Hindlimb muscle (tissue), 1 donor: ENCODE measurements at places on chromosomes 7 and 10. TPM values are rescaled to one million over a fixed set of nuclear protein-coding genes. Genes with fewer than 3 reads are reported as not detected.

- DNase-seq, result no peak
These were observed 171.2 kb downstream of the PRKAG2 start for GRCh38 chr7:151705636-151706276.

GRCh38 chr7:43590862-43591557 lies 8.1 kb downstream of the STK17A start:
- DNase-seq, result no peak

DNA sequence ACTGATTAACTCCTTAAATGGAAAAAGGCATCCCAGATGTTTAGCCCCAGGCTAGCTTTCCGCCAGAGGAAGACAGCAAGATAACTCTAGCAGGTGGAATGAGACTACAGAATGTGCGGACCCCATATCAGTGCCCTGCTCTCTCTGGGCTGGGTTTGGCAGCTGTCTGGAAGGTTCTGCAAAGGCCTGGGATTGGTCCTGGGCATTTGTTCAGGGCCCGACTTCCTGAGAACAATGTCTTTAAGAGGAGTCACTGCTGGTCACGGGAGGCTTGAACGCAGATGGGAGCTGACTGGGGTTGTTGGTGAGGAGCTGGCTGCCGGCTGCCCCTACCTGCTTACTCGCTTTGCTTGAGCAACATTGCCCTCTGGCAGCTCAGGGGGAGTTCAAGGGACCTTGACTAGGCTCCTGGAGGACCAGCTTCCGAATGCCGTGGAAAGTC lies 130.6 kb upstream of the BTBD16 start:
- DNase-seq, result no peak

DNA sequence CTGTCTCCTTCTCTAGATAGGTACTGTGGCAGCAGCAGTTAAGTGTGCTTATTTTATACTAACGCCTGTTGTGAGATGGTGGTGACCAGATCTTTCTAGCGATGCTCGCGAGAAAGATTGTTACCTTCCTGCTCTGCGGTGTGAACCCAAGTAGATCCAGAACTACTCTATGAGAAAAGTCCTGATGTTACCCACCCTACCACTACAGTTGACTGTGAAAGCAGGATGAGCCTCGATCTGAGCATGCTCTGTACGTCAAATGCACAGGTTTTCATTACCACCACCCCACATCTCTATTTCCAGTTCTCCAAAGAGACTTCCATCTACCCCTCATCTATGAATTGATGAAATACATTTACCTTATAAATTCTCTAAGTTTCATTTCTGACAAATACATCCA lies 64.6 kb upstream of the KCTD7 start:
- DNase-seq, result no peak

DNA sequence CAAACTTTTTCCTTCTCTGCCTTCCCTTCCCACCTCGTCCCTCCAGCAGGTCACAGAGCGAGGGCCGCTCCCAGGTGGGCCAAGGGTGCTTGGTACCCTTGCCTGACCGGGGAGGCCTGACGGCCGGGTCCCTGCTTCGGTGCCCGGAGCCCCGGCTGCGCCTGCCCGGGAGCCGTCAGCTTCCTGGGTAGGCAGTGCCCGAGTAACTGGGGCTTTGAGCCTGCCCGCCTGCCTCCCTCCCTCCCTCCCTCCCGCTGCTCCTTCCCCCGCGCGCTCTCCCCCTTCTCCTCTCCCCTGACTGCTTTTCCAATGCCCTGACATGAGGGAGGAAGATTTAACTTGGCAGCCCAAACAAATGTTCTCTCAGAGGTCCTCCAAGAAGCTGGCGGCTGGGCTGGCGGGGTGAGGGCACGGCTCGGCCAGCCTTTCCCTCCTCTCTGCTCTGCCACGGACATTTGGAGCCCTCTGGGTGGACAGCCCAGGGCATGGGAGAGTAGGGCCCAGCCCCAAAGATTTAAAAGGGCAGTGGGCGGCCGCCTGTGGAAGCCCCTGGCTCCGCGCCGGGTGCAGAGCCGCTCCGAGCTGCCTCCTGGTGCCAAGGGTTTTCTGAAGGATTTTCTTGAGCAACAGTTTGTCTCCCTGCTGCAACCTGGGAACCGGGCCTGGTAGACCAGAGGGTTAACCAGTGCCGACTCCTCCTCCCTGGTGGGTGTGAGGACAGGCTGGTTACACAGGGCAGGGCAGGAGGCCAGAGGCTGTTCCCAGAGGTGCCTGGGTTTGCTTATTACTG lies 2.0 kb downstream of the ZMIZ1 start:
- peak; percentile 72 for DNase-seq

DNA sequence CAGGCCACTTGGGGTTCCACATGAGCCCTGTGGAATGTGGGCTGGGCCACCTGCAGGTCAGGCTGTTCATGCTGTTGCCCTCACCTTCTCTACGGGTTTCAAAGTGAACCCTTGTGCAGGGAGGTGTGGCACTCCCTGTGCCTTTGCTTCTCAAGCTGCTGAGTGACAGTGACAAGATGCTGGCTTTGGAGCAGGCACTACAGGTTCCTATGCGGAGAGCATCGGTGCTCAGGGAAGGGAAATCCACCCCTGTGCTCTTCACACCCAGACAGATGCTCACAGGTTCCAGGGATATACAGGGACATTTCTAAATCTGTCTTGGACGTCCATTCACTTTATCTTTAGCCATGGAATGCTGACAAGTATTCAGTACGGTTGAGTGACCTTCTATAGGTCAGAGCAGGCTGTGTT lies 1005.0 kb downstream of the LRMDA start:
- DNase-seq, result no peak

DNA sequence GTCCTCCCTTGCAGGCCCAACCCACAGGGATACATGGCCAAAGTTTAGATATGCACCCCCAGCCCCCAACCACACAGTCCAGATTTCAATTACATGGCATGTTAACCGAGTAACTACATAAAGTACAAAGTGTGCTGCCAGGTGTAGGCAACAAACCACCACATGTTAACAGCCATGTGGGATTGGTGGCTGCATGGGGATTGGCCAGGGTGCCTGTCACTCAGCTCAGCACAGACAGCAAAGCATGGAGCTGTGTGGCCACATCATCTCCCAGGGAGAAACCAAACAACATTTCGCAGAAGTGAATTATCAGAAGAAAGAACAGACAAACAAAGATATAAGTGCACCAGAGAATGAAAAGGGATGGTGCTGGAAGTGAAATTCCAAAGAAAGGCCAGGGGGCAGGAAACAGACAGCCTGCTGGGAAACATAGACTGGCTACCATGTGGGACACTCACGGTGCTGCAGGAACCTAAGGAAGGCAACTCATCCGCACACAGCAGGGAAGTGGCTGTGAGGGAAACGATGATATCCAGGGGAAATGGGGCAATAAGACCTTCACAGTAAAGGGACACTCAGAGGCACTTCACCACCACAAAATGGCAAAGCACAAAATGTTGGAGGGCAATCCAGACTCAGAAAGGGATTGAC lies 171.2 kb downstream of the PTPRN2 start:
- DNase-seq, result no peak

DNA sequence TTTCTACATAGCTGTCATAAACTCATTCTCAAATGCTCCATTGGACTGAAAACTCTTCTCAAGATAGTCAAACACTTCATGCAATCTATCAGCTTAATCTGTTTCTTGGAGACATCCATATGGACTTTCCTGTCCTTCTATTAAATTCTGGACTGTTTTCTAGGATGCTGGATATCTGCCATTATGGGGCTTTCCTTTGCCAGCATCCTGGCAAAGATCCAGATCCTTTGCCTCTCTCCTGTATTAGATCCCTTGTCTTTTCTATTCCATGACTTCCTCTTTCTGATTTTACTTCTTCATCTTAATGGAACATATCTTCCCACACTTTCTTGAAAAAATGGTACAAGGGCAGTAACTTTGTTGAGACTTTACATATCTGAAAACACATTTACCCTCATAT lies 35.9 kb upstream of the SKAP2 start:
- DNase-seq, result no peak

GTF2I gene
- 175 TPM for polyA plus RNA-seq

LRIT1 gene
- not detected for polyA plus RNA-seq

PTPN12 gene
- polyA plus RNA-seq, result 56.4 TPM

NUTM2E gene
- 0.67 TPM for polyA plus RNA-seq
